ENCODE measurements at places on chromosomes 1 and 21.

DNA sequence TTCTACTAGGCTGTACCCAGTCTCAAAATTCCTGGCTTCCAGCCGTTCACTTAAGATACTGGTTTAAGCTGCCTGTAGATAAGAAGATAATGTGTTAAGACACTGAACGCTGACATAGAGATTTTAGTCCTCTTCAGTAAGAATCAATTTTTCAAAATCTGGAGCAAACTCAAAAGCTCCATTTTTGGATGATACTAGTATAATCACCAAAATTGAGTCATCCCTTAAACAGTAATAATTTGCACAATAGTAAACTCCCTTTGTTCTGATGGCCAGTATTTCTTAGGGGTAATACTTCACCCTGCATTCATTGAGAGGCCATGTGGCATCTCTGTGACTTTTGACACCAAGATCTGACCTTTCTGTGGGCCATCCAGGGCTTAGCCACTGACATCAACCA, 299.8 kb upstream of the USP25 start:
- DNase-seq: no peak

DNA sequence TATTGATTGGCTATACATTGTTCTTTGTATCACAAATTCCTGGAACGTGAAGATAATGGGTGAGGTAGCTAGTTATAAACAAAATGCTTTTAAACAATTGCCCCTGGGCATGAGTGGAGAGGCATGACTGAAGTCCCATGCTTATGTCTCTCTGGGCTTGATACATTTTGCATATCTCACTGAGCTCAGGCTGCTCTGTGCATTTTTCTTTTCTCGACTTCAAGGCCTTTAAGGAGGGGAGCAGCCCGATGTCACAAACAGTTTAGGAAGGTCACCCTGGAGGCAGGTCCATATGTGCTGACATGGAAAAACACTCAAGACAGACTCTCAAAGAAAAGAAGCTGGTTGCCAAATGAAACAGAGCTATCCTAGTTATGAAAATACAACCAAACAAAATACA, 80.1 kb upstream of the PUM1 start:
- no peak for DNase-seq

GRCh38 chr1:160405331-160405877, 5.0 kb downstream of the VANGL2 start:
- no peak for DNase-seq

DNA sequence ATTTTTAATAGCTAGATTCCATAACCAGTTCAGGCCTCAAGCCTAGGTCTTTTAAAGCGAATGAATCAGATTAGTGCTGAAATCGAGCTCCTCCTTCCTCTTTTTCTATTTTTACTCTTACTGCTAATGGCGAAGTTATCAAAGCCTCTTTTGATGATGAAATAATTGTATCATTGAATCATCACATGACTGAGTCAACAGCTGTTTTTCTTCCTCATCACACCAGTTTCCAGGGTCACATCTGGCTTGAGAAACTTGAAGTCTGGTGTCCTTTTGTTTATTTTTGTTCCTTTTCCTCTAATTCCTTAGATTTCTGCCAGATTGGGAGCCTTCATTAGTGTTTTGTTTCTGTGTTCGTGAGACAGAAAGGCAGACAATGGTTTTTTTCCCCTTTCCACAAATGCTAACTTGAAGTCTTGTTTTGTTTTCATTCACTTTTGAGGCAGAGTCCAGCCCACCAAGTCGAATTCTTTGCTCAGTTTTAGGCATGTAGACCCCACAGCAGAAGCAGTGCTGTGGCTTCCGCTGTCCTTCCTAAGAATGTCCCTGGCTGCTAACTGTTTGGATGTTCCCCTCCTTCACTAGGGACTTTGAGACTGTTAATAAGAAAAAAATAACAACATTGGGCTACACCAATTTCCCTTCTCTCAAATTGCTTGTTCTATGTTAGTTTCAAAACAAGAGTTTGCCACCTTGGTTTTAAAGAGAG, 51.9 kb upstream of the FMOD start:
- DNase-seq: peak; percentile 50

- DNase-seq: no peak
Measured at GRCh38 chr1:91161166-91161565, 139.3 kb upstream of the ZNF644 start.

DNA sequence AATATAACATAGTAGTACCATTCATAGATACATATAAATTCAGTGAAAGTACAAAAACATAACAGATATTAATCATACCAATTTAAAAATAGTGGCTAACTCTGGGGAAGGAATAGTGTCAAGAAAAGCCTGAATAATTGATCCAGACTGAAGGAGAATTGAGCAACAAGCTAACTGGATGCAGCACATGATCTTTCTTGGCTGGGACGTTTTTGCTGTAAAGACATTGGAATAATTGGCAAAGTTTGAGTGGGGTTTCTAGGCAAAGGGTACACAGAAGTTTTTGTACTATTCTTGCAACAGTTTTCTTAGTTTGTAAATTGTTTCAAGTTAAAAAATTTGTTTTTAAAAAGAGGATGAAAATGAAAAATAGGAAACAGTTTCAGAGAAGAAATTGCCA, 2.6 kb upstream of the SH3GLB1 start:
- no peak for DNase-seq

- no peak for DNase-seq
Measured at GRCh38 chr1:51973587-51974474, 16.7 kb downstream of the RAB3B start.

DNA sequence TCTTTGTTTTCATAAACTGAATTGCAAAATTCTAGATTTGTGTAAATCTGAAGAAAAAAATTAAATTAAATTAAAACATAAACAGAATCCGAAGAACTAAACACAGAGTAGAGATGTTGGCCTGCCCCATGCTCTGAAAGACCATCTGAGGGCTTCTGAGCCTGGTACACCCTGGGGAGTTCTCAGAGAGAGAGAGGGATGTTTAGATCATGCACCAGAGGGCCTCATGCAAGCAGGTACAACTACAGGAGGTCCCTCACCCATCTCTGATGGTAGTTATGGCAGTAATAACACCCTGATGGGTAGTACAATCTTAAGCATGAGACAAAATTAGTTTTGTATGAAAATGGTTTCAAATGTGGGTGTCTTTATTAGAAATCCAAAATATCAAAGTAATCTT, 127.7 kb downstream of the TGFB2 start:
- DNase-seq: no peak

- DNase-seq: no peak
Measured at GRCh38 chr1:202567738-202568137, 142.5 kb downstream of the SYT2 start.

- no peak for DNase-seq
Measured at GRCh38 chr1:110749960-110750359, 75.2 kb upstream of the KCNA3 start.

- DNase-seq: peak; percentile 43
Measured at GRCh38 chr1:84998642-84999280, 1.8 kb upstream of the MCOLN2 start.

DNA sequence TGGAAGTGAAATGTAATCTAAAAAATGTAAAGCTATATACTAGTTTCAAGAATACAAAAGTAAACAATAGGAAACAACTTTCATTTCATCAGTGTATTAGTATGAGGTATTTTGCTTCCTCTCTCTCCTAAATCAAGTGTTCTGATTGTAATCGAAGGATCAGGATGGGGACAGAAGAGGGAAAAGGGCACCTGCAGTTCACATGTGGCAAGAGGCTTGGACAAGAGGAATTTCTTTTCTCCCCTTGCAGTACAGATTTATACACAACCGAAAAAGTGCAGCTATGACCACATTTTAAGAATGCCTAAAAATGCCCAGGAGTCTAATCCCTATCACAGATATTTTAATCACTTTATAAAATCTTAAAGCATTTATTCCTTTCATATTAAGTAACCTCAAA, 63.7 kb downstream of the NRIP1 start:
- no peak for DNase-seq

DNA sequence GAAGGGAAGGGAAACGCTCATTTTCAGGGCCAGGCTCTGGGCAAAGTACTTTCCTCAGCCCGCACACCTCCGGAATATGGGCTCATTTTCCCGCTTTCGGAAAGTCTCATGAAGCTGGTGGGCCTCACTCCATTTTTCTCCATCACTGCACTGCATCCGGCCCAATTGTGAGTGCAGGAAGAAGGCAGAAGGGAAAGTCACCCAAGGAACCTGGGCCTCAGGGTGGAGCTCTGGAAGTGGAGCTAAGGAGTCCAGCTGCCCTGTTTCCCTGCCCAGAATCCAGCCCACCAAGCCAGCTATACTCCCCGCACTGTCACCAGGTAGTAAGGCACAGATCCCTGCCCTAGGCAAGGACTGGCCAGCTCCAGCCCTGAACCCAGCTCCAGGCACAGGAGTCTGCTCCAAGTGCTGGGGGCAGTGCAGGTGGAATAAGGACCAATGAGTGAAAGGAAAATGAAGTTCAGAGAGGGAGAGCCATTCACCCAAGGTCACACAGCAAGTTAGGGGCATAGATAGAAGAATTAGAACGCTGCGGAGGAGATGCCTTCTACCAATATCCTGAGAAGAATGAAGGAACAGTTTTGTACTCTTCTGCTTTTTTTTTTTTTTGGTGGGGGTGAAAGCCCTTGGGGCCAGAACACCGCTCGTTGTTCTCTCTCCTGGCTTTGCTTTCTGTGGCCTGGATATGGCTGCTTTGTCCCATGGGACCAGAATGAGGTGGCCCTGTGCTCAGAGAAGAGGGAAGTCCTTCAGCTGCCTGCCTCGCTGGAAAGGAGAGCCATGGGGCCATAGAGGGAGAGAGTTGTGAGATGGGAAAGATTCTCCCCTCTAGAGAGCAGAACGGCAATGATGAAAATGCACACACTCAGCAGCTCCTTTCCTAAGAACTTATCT, 10.0 kb downstream of the LRP8 start:
- DNase-seq: peak; percentile 55

GRCh38 chr1:177546346-177546745, 375.6 kb downstream of the BRINP2 start:
- no peak for DNase-seq

DNA sequence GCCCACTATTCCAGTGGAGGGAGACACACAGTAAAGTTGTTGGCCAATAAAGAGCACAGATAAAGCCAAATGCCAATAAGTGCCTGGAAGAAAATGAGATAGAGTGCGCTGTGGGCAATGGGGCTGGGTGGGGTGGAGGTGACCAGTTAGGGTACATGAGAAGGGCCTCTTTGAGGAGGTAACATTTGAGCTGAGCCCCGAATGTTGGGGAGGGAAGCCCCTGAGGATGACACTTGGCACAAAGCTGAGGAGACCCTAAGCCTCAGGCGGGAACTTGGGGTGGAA, 979 bp downstream of the S100A9 start:
- DNase-seq: no peak

- DNase-seq: no peak
Measured at GRCh38 chr1:151165281-151165737, 393 bp downstream of the LYSMD1 start.

GRCh38 chr1:223328566-223328965, 35.4 kb downstream of the SUSD4 start:
- DNase-seq: no peak

DNA sequence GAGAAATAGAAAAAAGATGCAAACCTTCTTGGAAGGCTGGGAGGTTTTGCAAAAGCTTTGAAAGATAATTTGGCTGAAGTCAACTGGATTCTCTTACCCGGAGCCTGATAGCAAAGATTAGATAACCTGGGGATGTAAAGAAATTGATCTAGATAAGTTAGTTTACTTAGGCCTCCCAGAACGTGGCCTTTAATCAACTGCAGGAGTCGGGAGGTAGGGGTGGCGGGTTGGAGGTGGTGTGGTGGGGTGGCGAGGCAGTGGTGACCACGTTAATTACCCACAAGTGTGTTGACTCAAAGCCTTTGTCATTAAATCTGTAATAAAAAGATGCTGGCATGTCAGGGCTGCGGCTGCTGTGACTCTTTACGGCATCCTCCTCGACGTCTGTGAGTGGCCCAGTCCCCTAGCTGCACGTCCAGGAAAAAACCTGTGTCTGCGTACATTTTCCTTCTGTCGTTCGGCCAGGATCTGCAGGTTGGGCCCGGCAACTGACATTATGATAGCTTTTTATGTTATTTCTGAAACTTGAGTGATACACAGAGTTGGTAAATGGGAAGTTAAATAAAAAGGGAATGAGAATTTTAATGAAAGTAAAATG, 51.1 kb upstream of the B3GALT2 start:
- DNase-seq: no peak

DNA sequence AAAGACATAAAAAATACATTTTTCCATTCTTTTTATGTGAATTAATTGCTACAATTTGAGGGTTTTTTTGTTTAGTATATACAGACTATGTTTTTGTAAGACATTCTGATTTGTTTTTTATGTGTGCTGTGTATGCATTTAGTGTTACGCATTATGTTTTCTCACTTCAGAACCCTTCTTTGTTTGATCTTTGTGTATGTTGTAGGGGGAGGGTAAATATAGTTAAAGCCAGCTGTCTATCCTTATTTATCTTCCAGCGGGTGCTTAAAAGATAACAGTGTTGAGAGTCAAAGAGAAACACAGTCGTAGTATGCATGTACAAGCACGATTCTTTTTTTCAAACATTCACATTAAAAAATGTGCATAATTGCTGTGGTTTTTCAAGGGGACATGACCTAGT, 97.5 kb upstream of the KIAA1614 start:
- DNase-seq: no peak

GRCh38 chr21:29209696-29210095, 79.3 kb downstream of the MAP3K7CL start:
- no peak for DNase-seq

DNA sequence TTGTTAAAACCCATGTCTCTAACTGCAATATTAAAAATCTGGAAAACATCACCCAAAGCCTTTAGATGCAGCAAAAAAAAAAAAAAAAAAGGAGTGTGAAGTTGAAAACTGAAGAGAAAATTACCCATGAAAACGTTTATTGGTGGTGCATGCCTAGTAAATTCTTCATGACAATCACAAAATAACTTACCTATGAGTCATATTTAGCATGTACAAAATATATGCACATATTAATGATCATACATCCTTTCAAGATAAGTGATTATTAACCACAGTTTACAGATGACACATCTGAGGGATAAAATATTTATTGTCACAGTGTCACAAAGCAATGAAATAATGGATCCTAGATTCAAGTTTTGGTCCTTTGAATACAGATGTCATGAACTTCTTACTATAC, 505.2 kb upstream of the NR5A2 start:
- DNase-seq: no peak

DNA sequence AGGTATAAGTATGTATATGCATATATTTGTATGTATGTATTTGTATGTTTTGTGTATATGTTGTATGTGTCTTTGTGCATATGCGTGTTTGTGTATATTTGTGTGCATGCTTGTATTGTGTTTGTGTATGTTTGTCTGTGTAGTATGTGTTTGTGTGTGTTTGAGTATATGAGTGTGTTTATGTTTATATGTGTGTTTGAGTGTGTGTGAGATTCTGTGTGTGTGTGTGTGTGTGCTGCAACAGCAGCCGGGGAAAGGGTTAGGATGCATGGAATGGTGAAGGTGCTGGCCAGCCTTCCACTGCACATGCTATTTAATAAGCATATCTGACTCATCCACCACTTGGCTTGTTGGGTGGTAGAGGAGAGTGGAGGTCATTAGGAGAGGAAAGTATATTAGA, 46.6 kb upstream of the RAB4A start:
- no peak for DNase-seq

GRCh38 chr1:180255536-180256340, 25.7 kb downstream of the LHX4 start:
- DNase-seq: peak; percentile 52

- DNase-seq: no peak
Measured at GRCh38 chr1:157471531-157471930, 80.8 kb downstream of the FCRL5 start.

Data from Karpas-422 (cell line).